ENCODE measurements at places on chromosomes 16 and 17.

GRCh38 chr16:31356566-31357323 is 1.8 kb downstream of the ITGAX start:
- DNase-seq: no peak

GRCh38 chr17:49546546-49547535 is 28.8 kb upstream of the NXPH3 start:
- DNase-seq: no peak

- no peak for DNase-seq
Measured at GRCh38 chr17:10789694-10790271, 14.1 kb downstream of the TMEM238L start.

DNA sequence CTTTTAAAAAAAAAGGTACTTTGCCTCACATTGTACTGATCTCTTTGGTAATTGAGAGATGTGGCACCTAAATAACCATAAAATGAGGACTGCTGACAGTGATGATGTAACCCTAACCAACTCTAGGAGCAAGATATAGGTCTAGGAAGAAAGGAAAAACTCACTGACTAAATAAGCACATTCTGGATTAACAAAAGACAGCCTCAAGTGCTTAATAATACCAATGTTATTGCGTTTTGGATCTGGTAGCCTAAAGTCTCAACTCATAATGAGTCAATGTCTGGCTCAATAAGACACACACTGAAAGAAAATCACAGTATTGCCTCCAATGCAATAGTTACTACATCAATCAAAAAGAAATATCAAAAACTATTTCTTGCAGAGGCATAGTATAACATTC is 3.0 kb downstream of the ERN1 start:
- DNase-seq: no peak

- DNase-seq: no peak
Measured at GRCh38 chr17:8311131-8311790, 1.2 kb downstream of the ARHGEF15 start.

GRCh38 chr16:67243481-67243880 is 3.8 kb downstream of the FHOD1 start:
- no peak for DNase-seq

DNA sequence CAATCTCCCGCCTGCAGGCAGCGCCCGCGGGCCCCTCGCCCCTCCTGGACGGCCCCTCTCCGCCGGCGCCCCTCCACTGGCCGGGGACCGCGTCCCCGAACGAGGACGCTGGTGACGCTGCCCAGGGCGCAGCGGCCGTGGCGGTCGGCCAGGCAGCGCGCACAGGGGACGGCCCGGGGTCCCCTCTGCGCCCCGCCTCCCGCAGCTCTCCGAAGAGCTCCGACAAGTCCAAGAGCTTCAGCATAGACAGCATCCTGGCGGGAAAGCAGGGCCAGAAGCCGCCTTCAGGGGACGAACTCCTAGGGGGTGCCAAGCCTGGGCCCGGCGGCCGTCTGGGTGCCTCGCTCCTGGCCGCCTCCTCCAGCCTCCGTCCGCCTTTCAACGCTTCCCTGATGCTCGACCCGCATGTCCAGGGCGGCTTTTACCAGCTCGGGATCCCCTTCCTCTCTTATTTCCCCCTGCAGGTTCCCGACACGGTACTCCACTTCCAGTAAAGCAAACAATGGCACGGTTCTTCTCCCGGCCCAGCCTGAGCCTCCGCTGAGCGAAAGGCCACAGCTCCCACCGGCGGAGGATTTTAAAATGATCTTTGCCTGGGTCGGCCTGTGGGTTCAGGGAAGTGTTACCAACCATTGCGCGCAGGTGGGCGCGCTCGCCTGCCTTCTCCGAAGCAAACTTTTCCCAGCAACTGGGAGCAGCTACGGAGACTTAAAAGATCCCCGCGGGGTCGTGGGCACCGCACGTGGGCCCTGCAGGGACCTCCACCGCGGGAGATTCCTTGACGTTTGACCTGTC is 1.1 kb downstream of the FOXL1 start:
- DNase-seq: peak; percentile 52

DNA sequence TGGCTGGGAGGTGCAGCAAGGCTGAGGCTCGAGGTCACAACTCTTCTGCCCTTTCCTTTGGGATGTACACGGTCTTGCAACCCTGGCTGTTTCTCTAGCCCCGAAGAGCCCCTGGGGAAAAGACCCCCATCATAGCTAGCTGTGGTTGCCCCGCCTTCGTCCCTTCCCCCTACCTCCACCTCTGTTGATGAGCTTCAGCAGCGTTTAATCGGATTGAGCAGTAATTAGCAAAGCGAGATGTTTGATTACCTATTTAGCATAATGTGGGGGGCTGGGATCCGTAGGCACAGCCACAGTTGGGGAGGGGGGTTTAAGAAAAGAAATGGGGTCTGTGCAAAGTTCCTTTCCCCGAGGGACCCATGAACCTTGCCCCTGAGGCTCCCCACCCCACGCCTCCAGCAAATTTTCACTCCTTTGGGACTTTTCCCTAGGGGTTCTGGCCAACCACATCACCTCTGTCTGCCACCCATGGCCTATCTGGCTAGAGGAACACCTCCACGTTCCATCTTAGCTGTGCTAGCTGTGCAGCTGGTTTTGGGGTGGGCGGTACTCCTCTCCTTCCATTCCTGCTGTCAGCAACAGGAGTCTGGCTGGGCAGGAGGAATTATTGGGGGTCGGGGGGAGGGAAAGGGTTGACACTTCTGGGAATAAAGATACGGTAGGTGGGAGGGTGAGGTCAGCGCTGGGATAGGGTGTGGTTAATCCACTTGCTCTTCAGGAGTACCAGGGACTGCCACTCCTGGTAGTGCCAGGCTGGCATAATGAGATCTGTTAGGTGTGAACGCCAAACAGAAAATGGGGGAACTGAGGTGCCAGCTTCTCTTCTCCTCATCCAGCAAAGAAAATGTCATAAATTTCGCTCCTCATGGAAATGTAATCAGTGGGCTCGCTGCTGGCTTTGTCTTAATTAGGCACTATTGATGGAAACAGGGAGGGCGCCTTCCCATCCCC is 1.3 kb upstream of the DNAH2 start:
- peak; percentile 19 for DNase-seq

DNA sequence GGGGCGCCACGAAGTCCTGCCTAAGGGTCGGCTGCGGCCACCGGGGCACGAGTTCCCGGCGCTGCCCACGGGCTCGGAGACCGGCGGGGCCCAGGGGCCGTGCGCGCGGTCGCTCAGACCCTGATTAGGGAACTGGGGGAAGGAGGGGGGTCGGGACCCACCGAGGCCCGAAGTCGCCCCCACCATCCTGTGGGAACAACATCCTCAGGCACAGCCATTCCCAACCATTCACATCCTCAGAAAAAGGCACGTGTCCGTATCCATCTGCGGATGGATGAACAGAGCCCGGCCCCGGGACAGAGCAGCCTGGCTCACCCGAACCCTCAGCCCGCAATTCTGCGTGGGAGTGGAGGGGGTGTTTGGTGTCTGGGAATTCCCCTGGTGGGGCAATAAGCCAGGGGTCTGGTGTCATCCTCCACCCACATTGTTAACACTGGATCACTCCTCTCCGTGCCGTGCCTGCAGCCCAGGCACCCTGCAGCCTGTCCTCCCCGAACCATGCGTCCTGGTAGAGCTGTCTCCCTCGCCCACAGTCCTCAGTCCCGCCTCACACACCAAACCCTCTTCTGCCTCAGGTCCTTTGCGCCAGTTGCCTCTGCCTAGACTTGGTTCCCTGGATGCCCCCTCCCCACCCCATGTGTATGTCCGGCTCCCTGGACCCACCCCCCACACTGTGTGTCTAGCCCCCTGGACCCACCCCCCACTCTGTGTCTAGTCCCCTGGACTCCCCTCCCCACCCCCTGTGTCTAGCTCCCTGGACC is 789 bp upstream of the CCDC57 start:
- DNase-seq: peak; percentile 86

GRCh38 chr17:15501793-15502192 is 34.4 kb upstream of the CDRT4 start:
- no peak for DNase-seq

DNA sequence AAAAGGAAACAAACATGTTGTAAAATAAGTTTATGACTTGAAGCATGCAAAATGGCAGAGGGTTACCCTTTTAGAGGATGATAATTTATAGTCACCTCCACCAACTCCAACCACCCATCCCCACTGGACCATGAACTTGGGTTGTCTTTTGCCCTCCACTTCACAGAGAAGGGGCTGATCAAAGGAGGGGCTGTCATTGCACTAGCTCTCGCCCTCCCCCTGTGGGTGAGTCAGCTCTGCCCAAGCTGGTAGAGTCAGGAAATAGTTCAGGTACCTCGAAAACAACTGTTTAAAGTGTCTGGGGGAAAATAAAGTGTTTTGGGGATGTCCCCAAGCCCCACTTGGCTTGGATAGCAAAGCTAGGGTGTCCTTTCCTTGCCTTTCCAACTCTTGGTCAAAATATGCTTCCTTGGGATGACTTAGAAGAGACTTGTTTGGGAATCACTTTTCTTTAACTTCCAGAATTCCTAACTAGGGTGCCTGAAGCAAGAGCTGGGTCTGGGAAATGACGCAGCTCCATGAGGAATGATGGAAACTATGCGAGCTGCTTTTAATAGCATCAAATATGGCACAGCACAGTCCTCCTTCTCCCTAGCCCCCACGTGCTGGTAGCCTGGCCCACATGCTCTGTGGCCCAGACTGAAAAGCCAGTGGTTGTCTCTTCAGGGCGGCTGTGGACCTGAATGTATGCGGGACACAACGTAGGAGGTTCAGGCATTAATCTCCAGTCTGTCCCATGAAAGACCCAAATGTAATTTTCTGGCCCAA is 40.7 kb downstream of the TBX4 start:
- DNase-seq: no peak
